Foreskin keratinocyte (primary cell): ENCODE measurements at places on chromosomes 3 and 15.

GRCh38 chr15:25508369-25509002, 69.7 kb upstream of the UBE3A start:
- no peak for DNase-seq

DNA sequence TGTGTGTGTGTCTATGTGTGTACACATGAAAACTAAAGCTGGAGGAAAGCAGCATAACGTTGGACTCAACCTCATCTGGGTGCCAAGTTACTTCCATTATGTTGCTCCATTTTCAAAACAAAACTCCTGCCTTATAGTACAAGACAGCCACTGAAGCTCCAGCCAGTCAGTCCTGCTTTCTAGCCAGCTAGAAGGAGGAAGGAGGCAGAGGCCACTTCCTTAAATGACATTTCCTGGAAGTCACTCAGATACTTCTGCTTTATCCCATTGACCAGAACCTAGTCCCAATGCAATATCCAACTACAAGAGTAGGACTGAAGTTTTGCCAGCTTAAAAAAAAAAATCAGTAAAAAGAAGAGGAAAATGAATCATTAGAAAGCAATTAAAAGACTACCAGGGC, 31.7 kb downstream of the CADPS start:
- DNase-seq, result no peak

DNA sequence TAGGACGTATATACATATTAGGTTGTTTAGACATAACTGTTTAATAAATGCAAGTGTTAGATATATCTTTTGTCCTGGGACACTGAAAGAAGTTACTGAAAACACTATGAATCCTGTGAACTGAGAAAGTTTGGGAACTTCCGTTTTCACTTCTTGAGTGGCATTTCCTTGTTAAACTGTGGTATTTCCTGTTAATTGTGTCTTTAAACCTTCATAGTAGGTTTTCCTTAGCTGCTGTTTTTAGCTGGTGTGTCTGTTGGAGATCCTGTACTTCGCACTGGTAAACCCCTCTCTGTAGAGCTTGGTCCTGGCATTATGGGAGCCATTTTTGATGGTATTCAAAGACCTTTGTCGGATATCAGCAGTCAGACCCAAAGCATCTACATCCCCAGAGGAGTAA, 37.1 kb downstream of the ATP6V1A start:
- no peak for DNase-seq

- DNase-seq, result no peak
Observed at GRCh38 chr15:23569151-23569925, 3.9 kb downstream of the MKRN3 start.

- DNase-seq, result no peak
Observed at GRCh38 chr3:138068579-138069174, 46.7 kb downstream of the DZIP1L start.

- no peak for DNase-seq
Observed at GRCh38 chr15:67070150-67070549, 4.7 kb downstream of the SMAD3 start.
